Stimulated activated CD8-positive, alpha-beta memory T cell treated with anti-CD3 and anti-CD28 coated beads, Interleukin-7, amount 100 ng/mL, for 1 hour (primary cell): ENCODE measurements at places on chromosomes 2 and 18.

DNA sequence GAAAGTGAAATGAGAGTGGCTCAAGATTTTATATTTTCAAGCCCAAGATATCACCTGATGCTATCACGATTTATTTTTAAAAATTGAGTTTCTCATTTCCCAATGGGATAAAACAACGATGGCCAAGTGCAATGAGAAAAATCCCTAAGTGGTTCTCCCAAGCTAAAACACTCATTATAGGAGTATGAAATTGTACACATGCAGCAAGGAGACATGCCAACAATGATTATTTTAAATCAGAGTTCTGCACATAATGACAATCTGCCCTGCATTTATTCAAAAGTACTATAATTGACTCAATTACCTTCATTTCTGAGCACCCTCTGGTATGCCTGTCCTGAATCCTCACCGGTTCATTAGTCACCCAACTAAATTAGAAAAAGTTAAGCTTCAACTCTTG lies 12.7 kb downstream of the CYTIP start:
- no peak for DNase-seq

DNA sequence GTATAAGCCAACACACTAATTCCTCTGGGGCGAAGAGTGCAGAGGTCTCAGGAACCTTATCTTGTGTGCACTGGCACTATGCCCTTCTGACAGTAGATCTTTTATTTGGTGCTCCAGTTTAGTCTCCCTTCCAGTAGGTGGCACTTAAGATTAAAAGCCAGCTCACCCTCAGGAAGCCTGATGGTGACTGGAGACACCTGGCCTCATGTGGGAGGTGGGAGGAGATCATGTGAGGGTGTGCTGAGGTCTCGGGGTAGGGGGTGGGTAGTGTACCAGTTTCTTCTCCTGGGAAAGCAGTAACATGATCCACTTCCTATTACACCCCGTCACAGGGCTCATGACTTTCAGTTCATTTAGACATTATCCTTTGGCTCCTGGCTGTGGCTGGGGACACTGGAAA lies 654.9 kb downstream of the ADCYAP1 start:
- DNase-seq = no peak

DNA sequence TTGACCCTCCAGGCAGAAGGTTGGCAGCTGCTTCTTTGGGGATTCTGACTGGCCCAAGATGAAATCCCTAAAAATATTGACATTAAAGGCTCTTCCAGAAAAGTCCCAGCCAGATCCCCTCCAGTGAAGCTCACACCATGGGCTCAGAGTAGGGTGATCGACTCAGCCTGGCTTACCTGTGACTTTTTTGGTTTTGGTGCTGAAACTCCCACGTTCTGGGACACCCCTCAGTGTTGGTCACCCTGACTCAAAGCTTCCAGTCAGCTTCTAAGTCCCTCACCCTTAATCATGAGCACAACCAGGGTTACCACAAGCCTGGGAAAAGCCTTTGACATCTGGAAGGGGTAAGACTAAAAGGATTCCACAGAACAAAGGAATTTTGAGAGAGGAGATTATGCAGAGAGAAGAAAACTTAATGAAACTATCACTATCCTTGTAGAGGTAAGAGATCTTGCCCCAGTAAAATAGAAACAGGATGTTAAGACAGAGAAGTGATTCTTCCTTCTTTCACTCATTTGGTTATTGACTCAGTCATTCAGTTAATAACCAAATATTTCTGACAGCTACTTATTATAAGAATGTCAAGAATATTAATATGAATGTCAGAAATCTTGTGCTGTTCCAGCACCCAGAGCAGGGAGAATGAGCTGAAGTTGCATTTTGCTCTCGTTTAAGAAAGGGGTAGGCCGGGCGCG lies 66.8 kb upstream of the SEC11C start:
- no peak for DNase-seq

DNA sequence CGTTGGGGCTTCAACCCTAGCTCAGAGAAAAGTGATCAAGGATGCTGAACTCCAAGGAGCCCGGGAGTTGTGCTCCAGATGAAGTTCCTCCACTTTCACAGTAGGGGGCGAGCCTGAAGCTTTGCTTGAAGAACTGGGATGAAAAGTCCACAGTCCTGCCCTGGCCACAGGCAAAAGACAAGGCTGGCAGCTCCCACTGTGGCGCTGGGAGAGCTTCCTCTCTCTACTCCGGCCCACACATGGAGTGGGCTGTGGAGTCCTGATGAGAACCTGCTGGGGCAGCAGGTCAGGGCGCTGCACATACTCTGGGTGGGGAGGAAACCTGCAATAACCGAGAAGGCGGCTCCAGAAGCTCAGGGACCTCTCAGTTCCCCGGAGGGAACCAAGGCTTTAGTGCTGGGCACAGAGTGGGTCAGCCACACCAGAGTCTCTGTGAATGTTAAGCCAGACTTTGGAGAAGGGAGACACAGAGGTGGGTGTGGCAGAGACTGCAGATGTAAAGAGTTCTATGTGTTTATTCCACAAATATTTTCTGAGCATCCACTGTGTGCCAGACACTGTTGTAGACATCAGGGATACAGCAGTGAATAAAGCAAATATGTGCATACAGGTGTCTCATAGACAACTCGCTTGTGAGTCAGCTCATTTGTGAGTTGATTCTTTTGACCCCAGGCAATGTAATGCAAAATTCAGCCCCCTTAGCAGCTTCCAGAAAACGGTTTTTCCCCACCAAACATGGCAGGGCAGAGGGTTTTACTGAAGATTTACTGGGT lies 48.0 kb upstream of the MRPL33 start:
- DNase-seq = no peak

- no peak for DNase-seq
Measured at GRCh38 chr18:79857082-79857671, 59.4 kb downstream of the KCNG2 start.

DNA sequence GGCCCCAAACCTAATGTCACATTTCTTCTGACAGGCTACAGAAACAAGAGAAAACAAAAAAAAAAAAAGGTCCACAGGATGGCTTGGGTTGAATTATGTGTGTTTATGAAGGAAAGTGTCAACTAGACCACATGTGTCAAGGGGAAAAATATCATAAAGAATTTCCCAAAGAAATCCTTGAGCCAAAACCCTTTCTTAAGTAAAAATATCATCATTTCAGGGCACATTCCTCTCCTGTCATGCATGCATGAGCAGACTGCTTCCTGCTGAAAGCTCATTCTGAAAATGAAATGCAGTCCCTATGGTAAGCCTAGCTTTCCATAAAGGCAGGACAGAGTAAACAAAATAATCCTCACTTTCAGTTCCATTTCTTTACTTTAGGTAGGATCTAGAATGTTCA lies 85.7 kb upstream of the RBBP8 start:
- no peak for DNase-seq

DNA sequence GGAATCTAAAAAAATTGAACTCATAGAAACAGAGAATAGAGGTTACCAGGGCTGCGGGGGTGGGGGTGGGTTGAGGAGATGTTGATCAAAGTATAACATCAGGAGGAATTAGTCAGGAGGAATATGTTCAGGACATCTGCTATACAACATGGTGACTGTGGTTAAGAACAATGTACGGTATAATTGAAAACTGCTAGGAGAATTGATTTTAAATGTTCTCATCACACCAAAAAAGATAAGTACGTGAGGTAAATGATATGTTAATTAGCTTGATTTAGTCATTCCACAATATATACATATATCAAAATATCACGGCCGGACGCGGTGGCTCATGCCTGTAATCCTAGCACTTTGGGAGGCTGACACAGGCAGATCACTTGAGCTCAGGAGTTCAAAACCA lies 140.2 kb downstream of the MTCL1 start:
- no peak for DNase-seq

GRCh38 chr18:53843113-53843760 lies 381.2 kb downstream of the MBD2 start:
- no peak for DNase-seq

DNA sequence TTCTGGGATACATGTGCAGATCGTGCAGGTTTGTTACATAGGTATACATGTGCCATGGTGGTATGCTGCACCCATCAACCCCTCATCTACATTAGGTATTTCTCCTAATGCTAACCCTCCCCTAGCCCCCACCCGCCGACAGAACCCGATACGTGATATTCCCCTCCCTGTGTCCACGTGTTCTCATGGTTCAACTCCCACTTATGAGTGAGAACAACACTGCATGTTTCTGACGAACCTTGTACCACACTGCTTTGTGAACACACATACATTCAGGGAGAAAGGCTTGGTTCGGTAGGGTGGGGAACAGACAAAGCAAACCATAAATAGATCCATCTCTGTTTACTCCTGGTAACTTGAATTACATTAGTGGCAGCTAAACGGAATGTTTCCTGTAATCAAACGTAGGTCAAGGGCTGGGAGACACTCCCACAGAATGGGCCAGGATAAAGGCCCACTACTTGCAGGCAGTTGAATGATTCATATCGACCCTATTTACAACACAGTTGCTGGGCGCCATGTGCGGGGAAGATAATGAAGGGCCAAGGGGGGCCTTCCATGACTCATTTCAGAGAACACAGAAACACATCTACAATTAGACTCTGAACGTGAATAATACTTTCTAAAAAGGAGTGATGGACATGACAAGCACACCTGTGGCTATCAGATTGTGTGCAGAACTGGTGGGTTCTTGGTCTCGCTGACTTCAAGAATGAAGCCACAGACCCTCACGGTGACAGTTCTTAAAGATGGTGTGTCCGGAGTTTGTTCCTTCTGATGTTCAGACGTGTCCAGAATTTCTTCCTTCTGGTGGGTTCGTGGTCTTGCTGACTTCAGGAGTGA lies 56.8 kb upstream of the KIDINS220 start:
- DNase-seq = no peak

DNA sequence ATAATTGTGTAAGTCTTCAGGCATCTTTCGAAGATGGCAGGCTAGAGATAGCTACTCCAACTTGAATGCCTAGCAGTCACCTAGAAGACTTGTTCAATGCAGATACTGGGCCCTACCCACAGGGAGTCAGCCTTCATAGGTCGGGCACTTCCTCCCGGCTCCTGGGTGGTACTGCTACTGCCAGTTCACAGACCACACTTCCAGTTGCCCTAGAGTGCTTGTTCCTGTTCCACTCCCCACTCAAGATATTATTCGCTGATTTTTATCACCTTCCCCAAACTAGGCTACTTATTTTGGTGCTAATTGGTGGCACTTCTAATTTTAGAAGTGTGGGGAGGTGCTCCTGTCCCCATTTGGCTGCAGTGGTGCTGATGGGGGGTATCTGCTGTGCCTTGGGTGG lies 34.2 kb downstream of the INPP4A start:
- no peak for DNase-seq

DNA sequence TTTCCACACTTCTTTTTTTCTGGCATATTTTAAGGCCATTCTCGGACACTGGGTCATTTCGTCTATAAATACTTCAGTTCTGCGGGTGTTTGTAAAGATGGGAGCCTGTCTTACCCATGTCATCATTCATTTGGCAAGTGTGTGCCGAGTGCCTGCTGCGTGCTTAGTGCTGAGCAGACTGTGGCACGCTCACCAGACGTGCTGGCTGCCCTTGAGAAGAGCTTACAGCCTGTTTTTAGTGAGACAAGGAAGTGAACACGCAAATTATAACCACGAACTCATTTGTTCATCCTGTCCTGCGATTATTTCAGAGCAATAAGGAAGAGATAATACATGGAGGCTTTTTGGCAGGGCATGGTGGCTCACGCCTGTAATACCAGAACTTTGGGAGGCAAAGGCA lies 10.4 kb upstream of the STON1 start:
- no peak for DNase-seq

GRCh38 chr2:212156088-212156487 lies 382.5 kb downstream of the ERBB4 start:
- DNase-seq = no peak

DNA sequence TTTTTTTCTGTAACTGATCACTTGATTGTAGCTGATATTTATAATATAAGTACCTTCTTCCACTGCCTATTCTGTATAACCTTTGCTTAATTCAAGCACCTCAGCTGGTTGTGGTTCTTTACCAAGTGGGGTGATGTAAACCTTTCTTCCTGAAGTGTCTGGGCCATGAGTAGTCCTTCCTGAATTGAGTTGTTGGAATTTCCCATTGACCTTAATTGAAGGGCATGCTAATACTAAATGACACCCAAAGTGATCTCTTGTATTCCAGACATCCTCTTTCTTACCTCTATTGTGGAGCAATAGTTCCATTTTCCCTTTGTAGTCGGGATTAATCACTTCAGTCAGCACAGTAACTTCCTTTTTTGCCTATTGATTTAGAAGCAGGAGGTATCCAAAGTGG lies 1496.8 kb upstream of the CELF4 start:
- DNase-seq = no peak

GRCh38 chr2:68925295-68925896 lies 27.3 kb downstream of the GKN2 start:
- DNase-seq = no peak
